ENCODE measurements at places on chromosomes 2 and 18.

- DNase-seq, result peak; percentile 61
Observed at GRCh38 chr2:230326453-230327417, at the start of gene SP140L. Gene SP140L (plus strand): TSS chr2:230327193. CDS start chr2:230327270, 77 bp downstream.

DNA sequence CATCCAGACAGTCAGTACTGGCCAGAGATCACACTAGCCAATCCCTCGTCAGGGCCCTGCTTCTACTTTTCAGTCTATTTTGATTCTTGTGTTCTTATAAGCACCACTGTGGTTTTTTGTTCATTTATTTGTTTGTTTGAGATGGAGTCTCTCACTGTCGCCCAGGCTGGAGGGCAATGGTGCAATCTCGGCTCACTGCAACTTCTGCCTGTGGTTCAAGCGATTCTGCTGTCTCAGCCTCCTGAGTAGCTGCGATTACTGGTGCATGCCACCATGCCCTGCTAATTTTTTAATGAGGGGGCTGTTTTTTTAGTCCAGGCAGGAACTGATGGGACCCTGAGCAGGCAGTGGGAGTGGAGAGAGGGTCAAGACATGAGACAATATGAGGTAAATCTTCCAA is 64.9 kb upstream of the KIF5C start:
- no peak for DNase-seq

GRCh38 chr2:98252038-98252773 is 94.0 kb upstream of the CNGA3 start:
- no peak for DNase-seq

DNA sequence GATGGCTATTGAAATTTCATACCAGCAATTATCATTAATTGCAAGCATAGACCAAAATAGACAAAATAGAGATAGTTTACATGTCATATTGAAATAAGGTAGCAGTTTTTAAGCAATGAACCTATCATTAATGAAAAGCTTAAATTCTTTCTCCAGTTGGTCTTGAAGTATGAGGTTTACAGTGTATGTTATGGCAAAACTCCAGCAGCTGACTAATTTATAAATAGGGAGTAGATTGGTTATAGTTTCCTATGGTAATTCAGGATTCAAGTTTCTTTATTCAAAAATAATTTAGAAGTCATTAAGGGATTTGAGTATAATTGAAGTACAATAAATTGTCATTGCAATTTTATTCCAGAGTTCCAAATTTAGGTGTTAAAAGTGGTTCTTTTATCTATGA is 69.6 kb upstream of the COL5A2 start:
- no peak for DNase-seq

- no peak for DNase-seq
Observed at GRCh38 chr2:160695402-160696086, 201.9 kb upstream of the RBMS1 start.

- no peak for DNase-seq
Observed at GRCh38 chr2:224722250-224722649, 6.1 kb upstream of the CCDC195 start.

DNA sequence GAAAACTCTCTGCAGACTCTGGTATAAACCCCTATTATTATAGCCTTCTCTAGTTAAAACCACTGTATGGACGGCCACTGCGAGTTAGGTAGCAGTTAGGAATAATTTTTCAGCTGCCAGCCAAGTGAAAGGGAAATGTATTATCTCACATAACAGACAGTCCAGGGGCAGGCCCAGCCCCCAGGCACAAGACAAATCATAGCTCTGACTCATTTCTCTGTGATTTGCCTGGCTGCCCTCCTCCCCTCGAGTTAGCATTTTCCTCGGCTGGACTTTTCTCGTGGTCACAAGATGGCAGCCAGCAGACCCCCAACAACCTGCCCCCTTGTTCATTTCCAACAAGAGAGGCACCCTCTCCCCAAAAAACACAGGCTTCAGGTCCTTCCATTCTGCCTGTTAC is 10.5 kb downstream of the VIT start:
- no peak for DNase-seq

DNA sequence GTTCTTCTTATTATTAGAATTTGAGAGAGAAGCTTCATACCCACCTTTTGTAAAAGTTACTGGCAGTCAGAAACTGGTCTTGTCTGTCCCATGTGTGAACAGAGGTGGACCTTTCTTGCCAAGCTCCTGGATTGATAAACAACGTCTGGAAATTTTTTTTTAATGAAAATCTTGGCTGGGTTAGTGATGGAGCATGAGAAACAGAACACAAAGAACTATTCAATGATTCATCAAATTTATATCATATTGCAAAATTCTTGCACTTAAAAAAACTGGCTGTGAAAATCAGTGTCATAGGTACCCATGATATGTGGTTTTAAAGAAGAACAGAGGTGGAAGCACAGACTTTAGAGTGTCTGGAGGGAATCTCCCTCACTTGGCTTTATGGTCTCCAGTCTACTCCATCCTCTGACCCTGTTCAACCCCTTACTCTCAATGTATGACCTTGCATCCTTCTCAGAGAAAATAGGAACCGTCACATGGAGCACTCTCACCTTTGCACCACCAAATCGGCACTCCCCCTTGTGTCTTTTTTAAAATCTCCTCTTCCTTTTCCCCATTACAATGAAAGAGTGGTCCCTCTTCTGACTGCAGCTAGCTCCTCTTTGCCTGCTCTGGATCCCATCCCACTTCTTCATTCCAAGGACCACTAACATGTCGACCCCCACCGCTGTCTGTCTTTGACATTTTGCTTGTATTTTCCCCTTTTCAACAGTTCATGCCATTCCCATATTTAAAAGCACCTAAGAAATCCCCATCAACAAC is 58.2 kb downstream of the COPS8 start:
- no peak for DNase-seq

GRCh38 chr2:166239548-166239947 is 111.7 kb upstream of the SCN1A start:
- no peak for DNase-seq

DNA sequence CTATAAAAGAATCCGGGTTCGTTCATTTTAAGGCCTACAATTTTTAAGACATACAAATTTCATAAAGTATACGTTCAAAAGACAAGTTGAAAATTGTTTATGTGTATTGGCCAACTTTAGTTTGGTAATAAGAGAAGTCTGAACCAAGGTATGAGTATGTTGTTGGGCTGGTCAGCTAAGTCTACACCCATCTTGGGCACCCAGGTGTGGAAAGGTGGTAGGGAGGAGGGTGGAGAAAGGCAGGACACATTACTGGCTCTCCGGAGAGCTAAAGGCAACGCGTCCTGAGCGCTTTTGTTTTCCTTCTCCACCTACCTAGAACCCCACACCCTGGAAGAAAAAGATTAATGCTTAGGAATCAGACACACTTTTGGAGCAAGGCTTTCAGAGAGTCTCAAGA is 899 bp upstream of the PELI1 start:
- no peak for DNase-seq
